SJSA1 (cell line): ENCODE measurements at places on chromosomes 3 and 15. TPM values are rescaled to one million over a fixed set of nuclear protein-coding genes. Genes with fewer than 3 reads are reported as not detected.

The C3orf22 gene
- not detected in 2 replicates for total RNA-seq

GRCh38 chr3:170780955-170781354 is 89.0 kb downstream of the RPL22L1 start:
- no peak for DNase-seq

- no peak for DNase-seq
Observed at GRCh38 chr15:72222393-72222792, 8.6 kb downstream of the PKM start.

DNA sequence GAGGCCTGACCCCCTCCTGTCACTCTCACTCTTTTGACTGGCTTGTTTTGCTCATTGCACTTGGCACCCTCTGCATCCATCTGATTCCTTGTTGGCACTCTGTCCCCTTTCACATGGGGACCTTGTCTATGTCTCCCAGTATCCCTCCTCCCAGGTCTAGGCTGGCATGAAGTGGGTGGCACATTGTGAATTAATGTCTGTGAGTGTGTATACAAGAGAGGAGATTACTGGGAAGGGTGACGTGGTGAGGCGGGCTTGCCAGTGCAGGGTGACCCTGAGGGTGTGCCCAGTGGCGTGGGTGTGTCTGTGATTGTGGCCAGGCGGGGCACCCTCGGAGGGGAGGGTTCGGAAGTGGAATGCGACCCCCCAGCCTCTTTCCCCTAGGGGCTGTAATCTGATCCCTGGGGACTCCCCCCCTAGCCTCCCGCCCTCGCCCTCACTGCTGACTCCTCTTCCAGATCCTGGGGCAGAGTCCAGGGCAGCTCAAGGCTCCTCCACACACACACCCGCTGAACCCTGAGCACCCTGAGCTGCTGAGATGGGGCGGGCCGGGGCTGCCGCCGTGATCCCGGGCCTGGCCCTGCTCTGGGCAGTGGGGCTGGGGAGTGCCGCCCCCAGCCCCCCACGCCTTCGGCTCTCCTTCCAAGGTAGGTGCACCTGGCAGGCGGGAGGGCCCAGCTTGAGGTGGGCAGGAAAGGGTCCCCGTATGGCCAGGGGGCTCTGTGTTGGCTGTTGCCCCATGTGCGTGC is at the start of gene SEMA3B:
Gene SEMA3B, plus strand, starts transcription at position 445 of the 749 bp plus-strand sequence. Its CDS starts 94 bp downstream, at position 539.
- DNase-seq, result peak; percentile 52

DNA sequence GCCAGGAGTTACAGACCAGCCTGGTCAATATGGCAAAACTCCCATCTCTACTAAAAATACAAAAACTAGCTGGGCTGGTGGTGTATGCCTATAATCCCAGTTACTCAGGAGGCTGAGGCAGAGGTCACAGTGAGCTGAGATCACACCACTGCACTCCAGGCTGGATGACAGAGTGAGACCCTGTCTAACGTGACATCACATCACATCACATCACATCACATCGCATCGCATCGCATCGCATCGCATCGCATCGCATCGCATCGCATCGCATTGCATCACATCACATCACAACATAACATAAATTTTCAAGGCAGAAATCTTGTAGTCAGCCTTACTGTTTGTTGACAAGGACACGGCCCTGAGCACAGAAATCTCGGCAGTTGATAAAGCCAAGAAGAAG is 44.4 kb downstream of the RBM6 start:
- no peak for DNase-seq

DNA sequence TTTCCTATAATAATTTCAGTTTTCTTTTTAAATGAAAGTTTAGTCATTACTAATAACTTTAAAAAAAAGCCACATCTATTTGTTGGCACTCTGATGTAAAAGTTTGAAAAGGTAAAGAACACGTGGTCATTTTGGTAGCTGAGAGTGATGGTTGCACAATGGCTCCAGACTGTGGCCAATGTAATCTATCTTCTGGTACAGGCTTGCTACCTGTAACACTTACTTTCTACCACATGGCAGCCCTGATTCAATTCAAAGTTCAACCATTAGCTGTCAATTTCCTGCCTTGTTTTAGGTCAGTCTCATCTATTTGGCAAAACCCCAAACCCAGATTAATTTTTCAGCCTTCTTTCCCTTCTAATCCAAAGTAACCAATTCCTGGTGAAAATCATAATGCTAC is 126.1 kb downstream of the TUSC7 start:
- no peak for DNase-seq

DNA sequence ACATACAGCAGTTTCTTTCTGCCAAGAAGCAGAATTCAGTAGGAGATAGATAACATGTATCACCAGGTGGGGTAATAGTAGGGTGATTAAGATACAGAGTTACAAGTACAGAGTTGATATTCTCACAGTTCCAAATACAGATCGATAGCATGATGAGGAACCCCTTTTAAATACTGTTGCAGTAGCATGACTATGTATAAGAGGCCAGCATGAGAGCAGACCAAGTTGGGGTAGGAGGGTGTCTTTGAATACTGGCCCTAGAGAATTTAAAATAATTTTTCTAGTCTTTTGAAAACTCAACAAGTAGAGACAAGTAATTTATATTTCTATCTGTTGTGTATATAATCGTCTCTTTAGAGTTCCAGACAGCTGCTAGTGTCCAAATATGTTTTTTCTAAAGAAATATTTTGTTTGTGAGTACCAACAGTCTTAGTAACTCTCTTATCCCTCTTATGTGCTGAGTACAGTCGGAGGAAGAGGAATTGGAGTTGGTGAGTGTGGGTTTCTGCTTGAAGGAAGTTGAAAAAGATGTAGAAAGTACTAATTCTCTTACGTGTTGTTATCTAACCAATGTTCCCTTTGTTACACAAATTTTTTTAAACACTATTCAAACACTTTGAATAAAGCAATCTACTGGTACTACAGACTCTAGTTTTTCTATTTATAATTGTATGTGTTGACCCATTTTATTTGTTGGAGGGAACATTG is 30.2 kb downstream of the LYSMD4 start:
- no peak for DNase-seq

- no peak for DNase-seq
Observed at GRCh38 chr3:161171639-161172552, 49.2 kb upstream of the NMD3 start.

- no peak for DNase-seq
Observed at GRCh38 chr3:10600296-10600714, 94.9 kb upstream of the ATP2B2 start.

- DNase-seq, result no peak
Observed at GRCh38 chr15:25795712-25796111, 67.4 kb downstream of the ATP10A start.

- no peak for DNase-seq
Observed at GRCh38 chr15:46170326-46170725, 535.5 kb downstream of the SQOR start.

The OXTR gene
- 4.4 and 5.3 TPM in 2 replicates for total RNA-seq

- no peak for DNase-seq
Observed at GRCh38 chr3:188230962-188231361, 77.0 kb downstream of the LPP start.

DNA sequence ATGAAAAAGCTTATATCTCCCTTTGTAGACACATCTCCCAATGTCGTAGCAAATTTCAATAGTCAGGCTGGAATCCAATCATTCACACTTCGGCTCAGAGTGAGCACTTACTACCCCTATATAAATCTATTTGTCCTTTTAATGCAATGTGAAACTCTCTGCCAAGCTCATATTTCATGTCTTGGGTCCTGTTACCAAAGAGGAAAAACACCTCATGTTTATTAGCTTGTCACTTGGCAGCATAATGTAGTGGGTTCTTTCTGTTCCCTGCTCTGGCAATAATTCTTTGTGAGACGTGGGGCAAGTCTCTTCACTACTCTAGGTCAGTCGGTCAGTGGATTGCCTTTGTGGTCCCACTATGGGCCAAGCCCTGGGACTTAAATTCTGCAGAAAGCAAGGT is 107.1 kb downstream of the SRGAP3 start:
- no peak for DNase-seq

GRCh38 chr15:84591815-84592214 is 9.0 kb upstream of the ZSCAN2 start:
- no peak for DNase-seq

GRCh38 chr15:63612300-63612699 is 15.1 kb downstream of the FBXL22 start:
- no peak for DNase-seq

DNA sequence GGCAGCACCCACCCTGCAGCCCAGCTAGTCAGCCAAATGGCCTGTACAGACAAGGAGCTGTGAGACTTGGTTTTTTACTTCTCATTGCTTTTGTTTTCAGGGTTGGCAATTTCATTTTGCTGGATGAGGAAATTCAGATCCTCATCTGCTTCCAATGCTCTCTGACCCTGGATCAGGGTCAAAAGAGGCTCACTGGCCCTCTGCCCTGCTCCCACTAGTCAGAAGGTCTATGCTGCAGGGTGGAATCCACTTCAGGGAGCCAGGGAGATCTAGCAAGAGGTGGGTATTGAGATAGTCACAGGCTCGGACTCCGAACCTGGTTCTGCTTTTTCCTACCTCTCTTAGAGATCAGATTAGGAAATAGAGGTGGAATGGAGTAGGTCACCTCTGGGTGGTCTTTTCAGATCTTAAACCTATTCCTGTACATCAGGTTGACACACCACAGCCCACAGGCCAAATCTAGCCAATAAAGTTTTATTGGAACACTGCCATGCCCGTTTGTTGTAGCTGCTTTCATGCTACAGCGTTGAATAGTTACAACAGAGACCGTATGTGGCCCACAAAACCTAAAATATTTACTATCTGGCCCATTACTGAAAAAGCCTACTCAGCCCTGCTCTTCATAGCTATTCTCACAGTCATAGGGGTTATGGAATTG is 26.4 kb upstream of the GLCE start:
- no peak for DNase-seq

- no peak for DNase-seq
Observed at GRCh38 chr3:9448071-9448470, 50.7 kb downstream of the SETD5 start.

GRCh38 chr3:28328188-28329151 is 20.1 kb upstream of the ZCWPW2 start:
- peak; percentile 13 for DNase-seq

The PARP15 gene
- total RNA-seq, result not detected in 2 replicates

DNA sequence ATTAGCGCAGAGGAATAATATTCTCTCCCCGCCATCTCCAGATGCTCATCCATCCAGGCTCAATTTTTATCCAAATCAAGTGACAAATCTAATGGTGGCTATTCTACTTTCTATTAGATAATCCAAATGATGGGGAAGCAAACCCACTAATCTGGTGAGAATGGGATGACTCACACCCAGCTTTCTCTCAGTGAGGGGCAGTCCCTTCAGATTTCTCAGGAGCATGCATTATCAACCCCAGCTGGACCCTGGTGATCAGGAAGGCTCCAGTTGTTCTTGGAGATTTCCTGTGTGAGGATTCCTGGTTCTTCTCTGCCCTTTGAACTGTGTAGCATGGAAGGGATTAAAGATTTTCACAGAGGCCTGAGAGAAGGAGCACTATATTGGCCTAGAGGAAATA is 358.0 kb downstream of the WDR72 start:
- no peak for DNase-seq

- no peak for DNase-seq
Observed at GRCh38 chr3:170046269-170047132, 8.7 kb downstream of the GPR160 start.

GRCh38 chr3:147195887-147196286 is 210.5 kb downstream of the ZIC4 start:
- DNase-seq, result no peak
